ENCODE measurements at places on chromosomes 5 and 9. TPM values are rescaled to one million over a fixed set of nuclear protein-coding genes. Genes with fewer than 3 reads are reported as not detected.

Gene CBY3
- not detected for total RNA-seq

Gene ZFP37
- 4.4 TPM for total RNA-seq

Gene ATOSB
- total RNA-seq = 6.6 TPM

- no peak for DNase-seq
Measured at GRCh38 chr5:1783216-1783554, 16.5 kb downstream of the MRPL36 start.

DNA sequence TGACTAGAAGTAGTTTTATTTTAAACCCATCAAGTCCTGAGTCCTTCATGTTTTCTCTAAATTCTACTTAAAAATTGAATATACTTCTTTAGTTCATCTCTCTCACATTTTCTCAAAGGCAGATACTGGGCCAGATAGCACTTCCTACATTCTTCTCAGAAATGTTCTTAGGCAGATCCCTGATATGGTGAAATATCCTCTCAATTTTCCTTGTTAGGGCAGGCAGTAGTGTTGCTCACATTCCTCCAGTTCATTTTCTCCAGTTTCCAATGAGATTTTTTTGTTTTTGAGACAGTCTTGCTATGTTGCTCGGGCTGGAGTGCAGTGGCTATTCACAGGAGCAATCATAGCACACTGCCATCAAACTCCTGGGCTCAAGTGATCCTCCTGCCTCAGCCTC is 5.7 kb downstream of the GCNT1 start:
- no peak for DNase-seq

DNA sequence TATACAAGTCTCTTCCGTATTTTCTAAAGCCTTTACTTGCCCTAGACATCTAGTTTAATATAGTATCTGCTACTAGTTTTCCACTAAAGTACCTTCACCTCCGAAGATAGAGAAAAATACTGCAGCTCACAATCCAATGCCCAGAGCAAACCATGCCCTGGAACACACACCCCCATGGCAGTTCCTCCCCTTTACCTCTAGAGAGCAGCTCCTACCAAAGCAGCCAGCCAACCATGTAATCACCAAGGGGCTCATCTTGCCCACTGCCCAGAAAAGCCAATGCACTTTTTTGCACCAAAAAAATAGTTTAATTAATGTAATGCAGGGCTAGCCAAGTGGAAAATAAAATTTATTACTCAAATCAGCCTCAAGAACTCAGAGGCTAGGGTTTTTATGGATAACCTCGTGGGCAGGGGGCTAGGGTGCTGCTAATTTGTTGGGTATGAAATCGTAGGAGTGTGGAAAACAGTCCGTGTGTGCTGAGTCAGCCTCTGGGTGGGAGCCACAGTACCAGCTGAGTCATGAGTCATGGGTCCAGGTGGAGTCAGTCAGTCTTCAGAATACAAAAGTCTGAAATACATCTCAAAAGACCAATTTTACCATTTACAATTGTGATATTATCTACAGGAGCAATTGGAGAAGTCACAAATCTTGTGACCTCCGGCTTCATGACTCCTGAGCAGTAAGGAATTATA is 120.1 kb upstream of the ACO1 start:
- no peak for DNase-seq

- no peak for DNase-seq
Measured at GRCh38 chr5:111132731-111133435, 40.7 kb downstream of the WDR36 start.
